Right cardiac atrium (tissue), 5 donors: ENCODE measurements at places on chromosomes 16 and 17. TPM values are rescaled to one million over a fixed set of nuclear protein-coding genes. Genes with fewer than 3 reads are reported as not detected.

Gene CCDC92B
- 0.40 TPM for total RNA-seq

Gene ASIC2
- total RNA-seq: not detected

Gene SEPTIN12
- not detected for total RNA-seq

Gene NR1D1
- total RNA-seq: 10.2 TPM

Gene SLC25A39
- 69.9 TPM for total RNA-seq

Gene HBZ
- not detected for total RNA-seq

Gene SBK1
- total RNA-seq: 1.3 TPM

Gene TPSD1
- total RNA-seq: 0.26 TPM

Gene POLR3K
- 13.4 TPM for total RNA-seq

GRCh38 chr16:50024207-50024606, 818 bp upstream of the CNEP1R1 start:
- DNase-seq: no peak

DNA sequence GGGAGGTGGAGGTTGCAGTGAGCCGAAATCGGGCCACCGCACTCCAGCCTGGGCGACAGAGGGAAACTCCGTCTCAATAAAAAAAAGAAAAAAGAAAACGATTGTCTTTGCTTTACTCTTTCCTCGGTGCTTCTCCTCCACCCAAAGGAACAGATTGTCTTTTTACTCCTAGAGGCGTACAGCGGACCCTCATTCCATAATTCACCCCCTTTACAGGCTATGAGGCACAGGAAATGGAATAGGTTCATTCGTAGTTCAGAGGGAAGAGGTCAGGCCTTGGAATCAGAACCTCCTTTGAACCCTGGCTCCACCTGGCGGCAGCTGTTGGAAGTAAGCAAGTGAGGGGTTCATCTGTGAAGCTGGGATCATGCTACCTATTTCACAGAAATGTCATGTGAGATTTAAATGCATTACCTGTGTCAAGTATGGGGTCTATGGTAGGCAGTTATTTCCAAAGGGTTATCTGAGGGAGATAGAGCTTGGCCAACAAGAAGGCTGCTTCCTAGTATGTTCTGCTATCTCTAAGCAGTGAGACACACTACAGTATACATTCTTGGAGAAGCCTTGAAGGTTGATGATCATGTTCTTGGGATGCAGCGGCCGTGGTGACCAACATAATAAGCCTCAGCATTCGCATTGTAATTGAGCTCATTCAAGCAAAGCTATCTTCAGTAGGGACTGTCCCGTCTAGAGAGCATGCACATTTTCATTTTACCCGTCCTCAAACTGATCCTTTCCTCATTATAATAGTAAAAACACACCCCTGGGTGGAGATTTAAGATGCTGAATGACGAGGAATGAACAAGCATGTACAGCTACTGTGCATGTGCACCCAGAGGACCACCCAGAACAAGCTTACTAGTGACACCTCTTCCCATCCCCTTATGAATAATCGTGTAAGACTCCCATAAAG, 18.7 kb upstream of the ZNF689 start:
- peak; percentile 95 for DNase-seq

GRCh38 chr17:28665994-28666393, 4.0 kb downstream of the SUPT6H start:
- DNase-seq: no peak

- DNase-seq: no peak
Observed at GRCh38 chr17:44595216-44595775, 38.0 kb downstream of the FZD2 start.

- DNase-seq: no peak
Observed at GRCh38 chr17:57999496-58000017, 7.5 kb downstream of the SRSF1 start.

GRCh38 chr16:31386157-31386984, 6.8 kb upstream of the ITGAD start:
- DNase-seq: no peak

DNA sequence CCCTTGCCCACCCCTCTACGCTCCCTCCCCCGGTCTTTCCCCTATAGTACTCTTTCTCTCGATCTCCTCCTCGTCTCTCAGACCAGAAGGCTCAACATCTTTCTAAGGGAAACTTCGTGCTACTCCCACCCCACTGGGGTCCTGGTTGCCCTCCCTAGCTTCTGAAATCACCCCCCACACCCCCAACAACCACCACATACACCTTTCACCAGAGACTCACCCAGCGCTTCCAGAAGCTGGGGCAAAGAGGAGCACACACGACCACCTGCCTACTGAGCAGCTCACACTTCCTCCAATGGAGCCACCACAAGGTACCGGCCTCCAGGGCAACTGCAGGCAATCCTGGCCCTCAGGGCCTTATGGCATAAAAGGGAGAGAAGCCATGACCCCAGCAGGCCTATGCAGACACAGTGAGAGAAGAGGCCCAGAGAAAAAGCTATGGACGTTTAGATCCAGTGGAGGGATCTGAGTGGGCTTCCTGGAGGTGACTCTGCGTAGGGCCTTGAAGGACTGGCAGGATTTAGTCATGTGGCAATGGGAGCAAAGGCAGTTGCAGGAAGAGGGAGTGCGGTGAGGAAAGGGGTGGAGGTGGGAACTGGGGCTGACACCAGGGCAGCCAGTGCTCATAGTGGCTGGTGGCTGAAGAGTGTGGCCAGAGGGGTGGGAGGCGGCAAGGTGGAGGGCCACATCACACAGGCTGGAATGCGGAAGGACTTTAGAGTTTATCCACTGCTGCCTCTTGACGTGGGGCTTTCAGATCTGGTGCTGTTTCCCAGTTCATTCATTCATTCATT, 12.1 kb upstream of the TMEM92 start:
- no peak for DNase-seq

- no peak for DNase-seq
Observed at GRCh38 chr16:20598832-20599469, 22.8 kb upstream of the ACSM2B start.

DNA sequence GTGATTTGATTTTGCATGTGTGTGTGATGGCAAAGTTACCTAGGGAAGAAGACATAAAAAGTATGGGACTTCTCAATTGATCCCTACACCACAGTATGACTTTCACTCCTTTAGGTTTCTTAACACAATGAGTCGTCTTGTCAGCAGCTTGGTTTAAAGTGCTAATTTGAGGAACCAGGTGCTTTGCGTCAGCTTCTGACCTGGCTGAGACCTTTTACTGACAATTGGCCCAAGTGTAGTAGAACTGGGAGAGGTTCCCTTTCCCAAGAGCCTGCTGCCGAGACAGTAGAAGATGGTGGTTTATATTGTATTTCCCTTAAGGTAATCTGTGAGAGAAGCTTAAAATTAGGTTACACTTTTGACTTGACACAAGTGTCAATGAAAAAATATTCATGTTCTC, 54.9 kb downstream of the LDHD start:
- no peak for DNase-seq

DNA sequence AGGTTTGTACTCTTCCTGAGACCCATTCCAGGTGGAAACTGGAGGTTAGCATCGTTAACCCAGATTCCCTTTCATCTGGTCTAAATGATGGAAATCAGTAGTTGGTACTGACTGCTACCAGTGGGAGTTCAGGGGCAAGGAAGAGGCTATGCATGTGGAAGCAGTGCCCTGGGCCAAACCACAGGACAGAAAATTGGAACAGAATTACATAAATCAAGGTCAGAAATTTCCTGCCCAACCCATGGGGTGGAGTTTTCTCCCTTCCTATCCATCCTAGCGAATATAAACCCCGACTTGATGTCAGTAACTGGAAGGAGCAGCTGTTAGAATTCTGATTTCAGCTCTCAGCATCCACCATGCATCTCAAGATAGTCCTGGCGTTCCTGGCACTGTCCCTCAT, at the start of gene AOC2:
AOC2 (plus strand) TSS at position 310 of the 400 bp plus-strand sequence; CDS start at position 357, 47 bp downstream.
- no peak for DNase-seq

DNA sequence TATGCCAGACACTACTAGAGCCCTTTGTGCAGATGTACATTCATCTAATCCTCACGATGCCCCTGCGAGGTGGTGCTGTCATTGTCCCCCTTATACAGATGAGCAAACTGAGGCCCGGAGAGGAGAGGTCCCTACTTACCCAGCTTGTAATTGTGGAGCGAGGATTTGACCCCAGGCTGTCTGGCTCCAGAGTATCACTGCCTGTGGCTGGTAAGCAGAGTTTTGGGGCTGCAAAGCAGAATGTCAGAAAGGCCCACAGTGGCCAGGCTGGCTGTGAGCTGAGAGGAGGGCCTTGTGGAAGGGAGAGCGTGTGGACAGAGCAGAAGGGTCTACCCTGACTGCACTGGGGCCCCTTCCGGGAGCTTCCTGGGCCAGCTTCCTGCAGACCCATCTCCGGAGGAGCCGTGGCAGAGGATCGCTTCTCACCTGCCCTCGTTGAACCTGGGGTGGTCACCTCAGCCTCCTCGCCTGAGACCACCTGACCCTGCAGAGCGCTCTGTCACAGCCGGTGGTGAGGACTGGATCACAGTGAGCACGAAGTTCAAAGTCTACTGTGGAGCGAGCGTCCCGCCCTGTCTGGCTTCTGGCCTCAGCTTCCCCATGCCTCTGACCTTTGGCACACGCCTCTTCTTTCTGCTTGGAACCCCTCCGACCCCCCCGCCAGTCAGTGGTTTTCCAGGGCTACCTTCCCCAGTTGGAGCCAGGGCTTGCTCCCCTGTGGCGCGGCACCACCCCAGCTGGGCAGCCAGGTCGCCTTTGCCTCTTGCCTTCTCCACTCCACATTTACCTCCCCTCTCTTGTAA, 12.1 kb downstream of the CMIP start:
- DNase-seq: peak; percentile 48

DNA sequence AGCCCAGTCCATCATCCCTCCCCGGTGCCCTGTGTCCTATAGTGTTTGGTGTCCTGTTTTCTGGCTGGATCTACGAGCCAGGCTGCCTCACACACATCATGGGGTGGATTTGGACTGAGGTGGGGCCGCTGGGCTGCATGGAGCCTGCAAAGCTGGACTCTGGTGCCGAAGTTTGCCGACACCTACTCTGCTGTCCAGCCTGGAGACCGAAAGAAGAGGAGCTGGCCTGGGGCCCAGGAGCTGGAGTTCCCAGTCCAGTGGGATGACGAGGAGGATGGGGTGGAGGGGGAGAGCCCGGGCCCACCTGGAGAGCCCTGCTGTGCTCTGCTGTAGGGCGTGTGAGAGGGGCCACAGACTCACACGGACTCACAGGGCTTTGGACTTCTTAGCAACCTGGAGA, 40.3 kb upstream of the ENPP7 start:
- DNase-seq: peak; percentile 49

GRCh38 chr17:30558686-30559545, 81.7 kb downstream of the GOSR1 start:
- no peak for DNase-seq

GRCh38 chr17:44223541-44224071, 4.1 kb upstream of the UBTF start:
- DNase-seq: peak; percentile 28

GRCh38 chr17:21085707-21086106, 41.1 kb upstream of the DHRS7B start:
- no peak for DNase-seq

DNA sequence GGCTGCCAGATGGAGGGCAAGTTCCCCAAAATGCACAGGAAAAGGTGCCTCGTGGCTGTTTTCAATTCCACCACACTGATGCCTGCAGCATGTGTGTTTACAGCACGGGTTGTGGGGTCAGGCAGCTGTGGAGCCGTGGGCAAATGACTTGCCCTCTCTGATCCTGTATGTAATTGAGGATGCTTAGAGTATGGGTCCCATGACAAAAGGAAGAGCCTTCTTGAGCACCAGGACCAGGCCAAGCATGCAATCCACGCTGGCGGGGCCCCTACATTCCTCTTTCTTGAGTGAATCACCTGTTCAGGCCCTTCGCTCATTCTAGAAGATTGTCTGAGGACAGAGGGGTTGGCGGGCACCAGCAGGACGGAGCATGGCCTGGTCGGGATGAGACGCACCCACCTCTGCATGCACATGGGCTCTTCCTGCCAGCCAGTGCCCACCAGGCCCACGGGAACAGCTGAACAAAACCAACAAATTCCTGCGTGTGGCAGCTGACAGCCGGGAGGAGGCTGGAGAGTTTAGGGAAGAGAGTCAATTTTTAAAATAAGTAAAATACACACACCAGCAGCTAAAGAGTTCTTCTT, 1.4 kb upstream of the CTRB2 start:
- no peak for DNase-seq

- no peak for DNase-seq
Observed at GRCh38 chr17:81221371-81221841, 1.4 kb downstream of the CEP131 start.

GRCh38 chr17:43342589-43342890, 56.3 kb upstream of the ARL4D start:
- no peak for DNase-seq

DNA sequence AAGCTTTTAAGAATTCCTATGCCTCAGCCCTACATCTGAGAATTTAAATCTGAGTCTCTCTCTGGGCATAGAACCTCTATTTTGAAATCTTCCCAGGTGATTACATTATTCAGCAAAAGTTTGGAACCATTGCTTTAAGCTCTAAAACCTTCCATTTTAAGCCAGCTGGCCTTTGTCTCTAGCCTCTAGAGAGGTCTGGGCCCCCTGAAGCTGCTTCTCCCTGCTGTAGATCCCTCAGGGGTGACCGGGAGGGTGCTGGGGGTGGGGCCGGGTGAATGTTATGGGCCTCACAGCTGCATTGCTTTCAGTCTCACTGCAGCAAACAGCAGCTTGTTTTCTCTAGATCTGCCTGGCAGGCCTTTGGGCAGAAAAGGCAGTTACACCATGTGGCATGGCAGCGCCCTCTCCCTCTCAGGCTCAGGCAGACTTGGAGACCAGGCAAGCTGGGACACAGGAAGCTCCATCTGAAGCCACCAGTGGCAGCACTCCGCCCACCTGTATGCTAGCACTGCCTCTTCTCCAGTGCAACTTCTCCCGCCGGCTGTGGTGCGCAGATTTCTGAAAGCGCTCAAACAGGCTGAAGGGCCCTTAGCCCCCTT, 66.3 kb downstream of the MPRIP start:
- peak; percentile 47 for DNase-seq

DNA sequence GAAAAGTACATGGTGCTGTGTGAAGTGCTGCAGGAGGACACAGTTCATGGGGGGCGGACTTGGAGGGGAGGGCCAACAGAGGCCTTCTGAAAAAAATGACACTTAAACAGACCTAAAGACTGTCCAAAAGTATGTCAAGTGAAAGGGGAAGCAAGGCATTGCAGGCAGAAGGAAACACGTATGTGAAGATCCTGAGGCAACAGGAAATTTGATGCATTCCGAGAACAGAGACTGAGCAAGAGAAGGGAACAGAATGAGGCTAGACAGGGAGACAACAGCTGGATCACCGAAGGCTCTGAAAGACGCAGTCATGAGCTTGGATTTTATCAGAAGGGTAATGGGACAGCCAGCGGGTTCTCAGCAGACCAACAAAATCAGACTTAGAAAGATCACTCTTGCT, 1.1 kb downstream of the IFT20 start:
- DNase-seq: no peak

- DNase-seq: no peak
Observed at GRCh38 chr17:76208120-76208519, 32.2 kb downstream of the RNF157 start.

GRCh38 chr17:3546997-3547396, 10.6 kb downstream of the TRPV3 start:
- no peak for DNase-seq

GRCh38 chr17:7191571-7192270, 12.6 kb upstream of the ASGR1 start:
- DNase-seq: peak; percentile 75

DNA sequence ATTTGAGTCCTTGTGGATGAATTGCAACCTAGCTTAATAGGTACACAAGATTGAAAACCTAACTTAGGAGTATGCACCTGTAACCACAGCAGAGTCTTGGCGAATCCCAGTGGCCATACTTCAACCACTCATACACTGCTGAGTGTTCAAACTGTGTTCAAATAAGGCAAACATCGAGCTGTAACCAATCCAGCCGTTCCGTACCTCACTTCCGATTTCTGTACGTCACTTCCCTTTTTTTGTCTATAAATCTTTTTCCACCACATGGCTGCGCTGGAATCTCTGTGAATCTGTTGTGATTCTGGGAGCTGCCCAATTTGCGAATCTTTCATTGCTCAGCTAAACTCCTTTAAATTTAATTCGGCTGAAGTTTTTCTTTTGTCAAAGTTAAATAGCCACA, 190.6 kb downstream of the MAF start:
- DNase-seq: no peak
